ENCODE measurements at places on chromosomes 5 and 9.
A peak's percentile ranks its signal among the peaks of the same experiment; 100 is the strongest.

DNA sequence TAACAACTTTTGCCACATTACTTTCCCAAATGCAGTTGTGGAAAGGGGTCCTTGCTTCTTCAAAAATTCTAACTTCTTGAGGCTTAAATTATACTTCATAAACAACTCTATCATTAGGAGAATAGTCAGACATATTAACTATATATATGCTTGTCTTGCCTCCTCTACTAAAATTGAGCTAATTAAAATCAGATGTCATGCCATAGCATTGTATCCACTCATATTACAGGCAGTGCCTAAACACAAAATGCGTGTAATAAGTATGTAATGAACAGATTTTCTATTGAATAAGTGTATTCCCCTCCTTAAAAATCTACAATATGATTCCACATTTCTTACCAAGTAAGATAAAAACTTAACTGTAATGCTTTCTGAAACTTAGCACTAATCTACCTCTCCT is 204.5 kb downstream of the PLK2 start:
- no peak for DNase-seq

GRCh38 chr5:117186751-117187150 is 612.1 kb upstream of the SEMA6A start:
- no peak for DNase-seq

DNA sequence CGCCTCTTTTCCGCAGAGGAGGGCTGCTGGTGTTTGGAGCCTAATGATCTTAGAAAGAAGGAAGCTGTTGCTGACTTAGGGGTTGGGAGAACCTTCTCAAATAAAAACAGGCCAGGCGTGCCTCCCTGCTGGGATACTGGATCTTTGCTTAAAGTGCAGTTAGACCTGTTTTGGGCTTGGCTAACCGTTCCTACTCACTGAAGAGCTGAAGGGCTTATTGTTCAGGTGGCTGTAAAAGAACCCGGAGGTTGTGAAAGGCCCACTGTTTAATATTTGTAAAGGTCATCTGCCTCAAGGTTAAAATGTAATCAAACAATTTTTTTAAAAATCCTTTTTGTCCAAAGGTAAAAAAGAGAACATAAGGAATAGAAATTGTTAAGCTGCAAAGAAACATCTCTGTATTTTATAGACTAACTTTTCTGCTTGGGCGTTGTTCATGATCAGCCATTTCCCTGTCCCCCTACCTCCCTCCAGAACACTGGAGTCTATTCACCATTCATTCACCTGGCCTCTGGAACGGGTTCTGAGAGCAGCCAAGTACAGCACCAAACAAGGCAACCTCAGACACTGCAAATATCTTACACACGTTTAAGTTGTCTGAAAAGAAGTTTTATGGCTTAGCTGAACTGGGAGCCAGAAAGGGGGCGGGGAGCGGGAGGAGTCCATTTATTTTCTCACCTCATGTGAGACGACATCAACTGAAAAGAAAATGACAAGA is 18.6 kb upstream of the MTMR12 start:
- no peak for DNase-seq

GRCh38 chr5:136699651-136700050 is 334.3 kb upstream of the TRPC7 start:
- DNase-seq: no peak

DNA sequence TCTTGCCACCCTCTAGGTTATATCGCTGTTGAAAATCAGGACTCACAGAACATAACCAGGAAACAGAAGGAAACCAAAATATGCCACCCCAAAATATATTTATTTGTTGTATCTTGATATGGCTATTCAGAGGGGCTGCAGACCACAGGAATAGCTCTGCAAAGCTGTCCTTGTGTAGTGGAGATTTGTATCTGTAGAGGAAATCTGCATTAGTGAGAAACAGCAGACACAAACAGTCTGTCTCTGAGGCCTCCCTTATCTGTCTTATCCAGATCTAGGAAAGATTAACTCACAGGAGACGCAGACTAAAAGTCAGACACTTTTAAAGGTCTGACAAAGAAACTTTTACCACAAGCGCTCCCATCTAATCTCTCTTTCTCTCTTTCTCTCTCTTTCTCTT is 54.1 kb upstream of the CEMIP2 start:
- DNase-seq: no peak

GRCh38 chr5:122704247-122705036 is 70.4 kb upstream of the SNX2 start:
- peak; percentile 56 for DNase-seq

DNA sequence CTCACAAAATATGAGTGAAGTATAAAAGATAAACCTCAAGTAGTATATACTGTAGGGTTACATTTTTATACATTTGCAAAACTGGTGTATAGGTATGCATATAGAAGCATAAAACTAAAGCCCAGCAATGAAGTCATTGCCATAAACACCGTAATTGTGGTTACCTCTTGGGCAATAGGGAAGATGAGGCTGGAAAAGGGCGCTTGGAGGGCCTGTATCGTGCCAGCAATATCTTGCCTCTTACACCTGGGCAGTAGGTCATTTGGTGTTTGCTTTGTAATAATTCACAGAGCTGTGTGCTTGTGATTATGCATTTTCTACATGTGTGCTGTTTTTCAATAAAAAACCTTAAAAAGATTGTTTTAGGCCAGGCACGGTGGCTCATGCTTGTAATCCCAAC is 45.2 kb downstream of the KDM4C start:
- no peak for DNase-seq

DNA sequence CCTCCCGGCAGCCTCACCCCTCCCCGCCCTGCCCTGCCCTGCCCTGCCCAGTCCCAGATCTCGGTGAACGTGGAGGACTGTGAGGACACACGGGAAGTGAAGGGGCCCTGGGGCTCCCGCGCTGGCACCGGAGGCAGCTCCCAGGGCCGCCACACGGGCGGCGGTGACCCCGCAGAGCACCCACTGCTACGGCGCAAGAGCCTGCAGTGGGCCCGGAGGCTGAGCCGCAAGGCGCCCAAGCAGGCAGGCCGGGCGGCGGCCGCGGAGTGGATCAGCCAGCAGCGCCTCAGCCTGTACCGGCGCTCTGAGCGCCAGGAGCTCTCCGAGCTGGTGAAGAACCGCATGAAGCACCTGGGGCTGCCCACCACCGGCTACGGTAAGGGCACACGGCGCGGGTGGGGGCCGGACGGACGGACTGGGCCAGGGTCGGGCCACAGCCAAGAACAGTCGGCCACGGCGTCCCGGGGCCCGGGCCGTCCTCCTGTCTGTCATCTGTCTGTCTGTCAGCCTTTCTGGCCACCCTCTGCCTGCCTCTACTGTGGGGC is 84.2 kb downstream of the KCNT1 start:
- DNase-seq: no peak

GRCh38 chr9:77375956-77376532 is 198.7 kb downstream of the VPS13A start:
- no peak for DNase-seq

GRCh38 chr5:52996979-52997378 is 7.8 kb downstream of the ITGA2 start:
- no peak for DNase-seq

GRCh38 chr9:127923771-127924170 is 6.8 kb downstream of the PIP5KL1 start:
- DNase-seq: peak; percentile 95

DNA sequence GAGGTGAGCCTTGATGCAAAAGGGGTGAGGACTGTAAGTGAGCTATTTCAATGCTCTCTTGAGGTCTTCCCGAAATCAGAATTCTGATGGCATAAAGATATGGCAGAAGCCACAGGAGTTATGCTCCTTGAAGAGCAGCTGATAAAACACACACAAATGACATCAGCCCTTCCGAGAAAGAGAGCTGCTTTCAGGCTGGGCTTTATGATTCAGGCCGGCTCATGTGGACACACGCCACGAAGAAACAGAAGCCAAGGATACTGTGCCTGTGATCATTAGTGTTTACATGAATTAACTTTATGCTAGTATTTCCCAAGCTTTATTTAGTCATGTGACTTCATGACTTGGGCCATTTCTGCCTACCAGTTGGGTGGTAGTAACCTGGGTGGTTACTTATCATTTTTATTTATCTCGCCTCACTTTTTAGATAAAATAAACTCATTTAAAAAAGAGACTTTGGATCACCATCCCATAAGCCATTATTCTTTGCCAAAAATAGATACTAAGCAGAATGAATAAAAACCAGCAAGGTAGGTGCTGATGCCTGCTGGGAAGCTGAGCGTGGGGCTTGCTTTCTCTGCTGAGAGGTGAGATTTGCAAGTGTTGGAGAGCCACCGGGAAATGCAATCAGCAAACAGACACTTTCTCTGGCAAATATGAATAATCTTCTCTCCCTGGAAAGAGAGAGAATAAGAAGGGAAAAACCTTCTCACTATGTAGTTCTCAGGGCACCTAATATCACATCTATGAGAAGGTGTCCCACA is 73.0 kb upstream of the SLC25A51 start:
- peak; percentile 93 for DNase-seq

GRCh38 chr5:45686620-45687019 is 9.6 kb downstream of the HCN1 start:
- no peak for DNase-seq

GRCh38 chr5:17620627-17621026 is 10.4 kb downstream of the TAF11L12 start:
- DNase-seq: no peak

DNA sequence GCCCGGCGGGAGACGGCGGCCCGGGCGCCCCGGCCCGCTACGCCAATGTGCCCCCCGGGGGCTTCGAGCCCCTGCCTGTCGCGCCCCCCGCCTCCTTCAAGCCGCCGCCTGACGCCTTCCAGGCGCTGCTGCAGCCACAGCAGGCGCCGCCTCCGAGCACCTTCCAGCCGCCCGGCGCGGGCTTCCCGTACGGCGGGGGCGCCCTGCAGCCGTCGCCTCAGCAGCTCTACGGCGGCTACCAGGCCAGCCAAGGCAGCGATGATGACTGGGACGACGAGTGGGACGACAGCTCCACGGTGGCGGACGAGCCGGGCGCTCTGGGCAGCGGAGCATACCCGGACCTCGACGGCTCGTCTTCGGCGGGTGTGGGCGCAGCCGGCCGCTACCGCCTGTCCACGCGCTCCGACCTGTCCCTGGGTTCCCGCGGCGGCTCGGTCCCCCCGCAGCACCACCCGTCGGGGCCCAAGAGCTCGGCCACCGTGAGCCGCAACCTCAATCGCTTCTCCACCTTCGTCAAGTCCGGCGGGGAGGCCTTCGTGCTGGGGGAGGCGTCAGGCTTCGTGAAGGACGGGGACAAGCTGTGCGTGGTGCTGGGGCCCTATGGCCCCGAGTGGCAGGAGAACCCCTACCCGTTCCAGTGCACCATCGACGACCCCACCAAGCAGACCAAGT is 723 bp downstream of the SNX18 start:
- peak; percentile 31 for DNase-seq

- no peak for DNase-seq
Measured at GRCh38 chr5:172488221-172488620, 33.9 kb upstream of the SH3PXD2B start.

DNA sequence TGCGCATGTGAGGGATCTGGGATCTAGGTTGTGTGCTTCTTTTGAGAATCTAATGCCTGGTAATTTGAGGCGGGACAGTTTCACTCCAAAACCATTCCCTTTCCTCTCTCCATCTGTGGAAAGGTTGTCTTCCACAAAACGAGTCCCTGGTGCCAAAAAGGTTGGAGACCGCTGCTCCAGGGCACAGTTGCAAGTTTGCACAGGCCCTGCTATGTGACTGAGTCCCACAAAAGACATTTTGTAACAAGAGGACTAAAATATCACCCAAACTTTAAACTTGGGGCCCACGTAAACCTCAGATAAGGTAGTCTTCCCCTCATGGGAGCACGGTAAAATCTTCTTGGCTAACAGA is 5.8 kb upstream of the ZNF367 start:
- no peak for DNase-seq

GRCh38 chr9:2857564-2858198 is 13.8 kb upstream of the PUM3 start:
- DNase-seq: peak; percentile 66

GRCh38 chr5:140678993-140679392 is 5.6 kb upstream of the DND1 start:
- DNase-seq: no peak

DNA sequence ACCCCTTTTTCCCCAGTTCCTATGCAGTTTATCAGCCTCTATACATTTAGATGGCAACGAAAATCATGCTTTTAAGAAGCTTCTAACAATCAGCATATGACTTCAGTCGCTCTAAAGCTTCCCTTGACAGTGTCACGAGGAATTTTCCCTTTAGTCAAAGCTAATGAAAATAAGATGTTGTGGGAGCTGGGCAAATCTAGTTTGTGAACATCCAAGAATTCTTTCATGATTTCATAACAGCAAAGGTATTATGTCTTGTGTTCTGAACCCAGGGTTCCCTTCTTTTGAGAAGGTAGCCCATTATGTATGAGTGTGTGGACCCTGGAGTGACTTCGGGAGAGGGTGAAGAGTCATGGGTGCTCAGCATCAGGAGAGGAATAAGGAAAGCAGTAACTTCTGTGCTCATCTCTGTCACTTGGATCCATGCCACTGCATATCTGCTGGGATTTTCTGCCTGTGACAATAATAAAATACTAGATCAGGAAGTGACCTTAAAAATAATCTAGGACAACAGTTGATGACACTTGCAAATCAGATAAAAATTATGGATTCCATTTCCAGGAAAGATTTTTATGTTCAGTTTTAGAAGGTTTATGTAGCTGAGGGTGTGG is 102.4 kb downstream of the PCSK1 start:
- no peak for DNase-seq

- no peak for DNase-seq
Measured at GRCh38 chr9:10026443-10026984, 586.3 kb downstream of the PTPRD start.

DNA sequence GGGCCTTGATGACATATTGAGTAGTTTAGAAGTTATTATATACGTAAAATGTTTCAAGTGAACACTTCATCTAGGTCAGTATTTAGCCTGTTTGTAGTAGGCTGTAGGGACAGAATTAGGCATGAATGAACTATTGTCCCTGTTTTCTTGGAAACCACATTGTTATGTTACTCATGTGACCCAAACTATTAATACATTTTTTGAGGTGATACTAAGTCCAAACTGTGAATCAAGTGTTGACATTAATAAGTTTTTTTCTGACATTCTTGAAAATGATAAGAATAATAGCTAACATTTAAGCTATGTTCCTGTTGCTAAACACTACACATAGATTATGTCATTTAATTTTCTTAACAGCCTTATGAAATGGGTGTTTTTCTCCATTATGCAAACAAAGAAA is 1642.7 kb upstream of the WWC1 start:
- no peak for DNase-seq

- DNase-seq: no peak
Measured at GRCh38 chr5:67303356-67303755, 106.8 kb upstream of the CD180 start.

GRCh38 chr9:93307468-93308157 is 123.7 kb downstream of the WNK2 start:
- DNase-seq: no peak
